ENCODE measurements at places on chromosomes 12 and 14. TPM values are rescaled to one million over a fixed set of nuclear protein-coding genes. Genes with fewer than 3 reads are reported as not detected.

Gene CCDC63
- total RNA-seq: not detected

- no peak for DNase-seq
These were observed 419.7 kb upstream of the PRICKLE1 start for GRCh38 chr12:43008953-43009845.

GRCh38 chr12:76876696-76877229, 2.1 kb downstream of the CSRP2 start:
- no peak for DNase-seq

DNA sequence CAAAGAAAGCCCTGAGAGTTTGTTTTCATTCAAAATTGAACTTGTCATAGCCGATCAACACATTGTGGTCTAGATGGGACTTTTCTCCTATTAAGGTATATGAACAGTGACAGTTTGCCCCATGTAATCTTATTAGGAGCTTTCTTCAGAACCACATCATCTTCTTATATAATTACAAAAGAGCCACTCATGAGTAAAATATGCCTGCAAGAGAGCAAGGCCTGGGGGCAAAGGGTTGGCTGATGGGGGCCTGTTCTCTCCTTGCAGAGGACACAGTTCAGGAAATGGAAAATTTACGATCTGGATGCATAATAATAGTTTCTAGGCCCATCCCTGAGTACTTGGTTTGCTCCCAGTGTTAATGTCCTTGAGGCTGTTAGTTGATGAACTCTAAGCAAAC, 87.8 kb downstream of the FLRT2 start:
- DNase-seq: no peak

- DNase-seq: no peak
These were observed 4.4 kb downstream of the IPO8 start for GRCh38 chr12:30691122-30691879.

GRCh38 chr12:82097877-82098276, 260.3 kb downstream of the CCDC59 start:
- no peak for DNase-seq

DNA sequence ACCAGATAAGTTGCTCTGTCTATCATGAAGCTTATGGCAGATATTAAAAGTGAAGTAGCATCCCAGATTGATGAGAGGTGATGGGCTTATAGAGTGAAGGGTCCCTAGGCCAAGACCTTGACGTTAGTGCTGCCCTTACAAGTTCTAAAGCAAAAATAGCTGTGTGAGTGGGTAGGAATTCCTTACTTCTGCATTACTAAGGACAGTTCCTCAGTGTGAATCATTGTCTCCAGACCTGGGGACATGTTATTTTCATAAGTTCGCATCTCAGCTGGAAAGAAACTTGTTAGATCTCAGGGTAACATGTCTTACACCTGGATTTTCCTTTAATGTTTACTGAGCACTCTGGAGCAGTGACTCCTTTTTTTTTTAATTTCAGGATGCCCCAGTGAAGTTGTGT, 28.7 kb downstream of the MAPKAPK5 start:
- no peak for DNase-seq

Data from hematopoietic multipotent progenitor cell (in vitro differentiated cells).